Iris pigment epithelial cell (primary cell): ENCODE measurements at places on chromosomes 7 and 10.
A peak's percentile ranks its signal among the peaks of the same experiment; 100 is the strongest.

GRCh38 chr10:3874990-3875841, 90.2 kb upstream of the KLF6 start:
- no peak for DNase-seq

DNA sequence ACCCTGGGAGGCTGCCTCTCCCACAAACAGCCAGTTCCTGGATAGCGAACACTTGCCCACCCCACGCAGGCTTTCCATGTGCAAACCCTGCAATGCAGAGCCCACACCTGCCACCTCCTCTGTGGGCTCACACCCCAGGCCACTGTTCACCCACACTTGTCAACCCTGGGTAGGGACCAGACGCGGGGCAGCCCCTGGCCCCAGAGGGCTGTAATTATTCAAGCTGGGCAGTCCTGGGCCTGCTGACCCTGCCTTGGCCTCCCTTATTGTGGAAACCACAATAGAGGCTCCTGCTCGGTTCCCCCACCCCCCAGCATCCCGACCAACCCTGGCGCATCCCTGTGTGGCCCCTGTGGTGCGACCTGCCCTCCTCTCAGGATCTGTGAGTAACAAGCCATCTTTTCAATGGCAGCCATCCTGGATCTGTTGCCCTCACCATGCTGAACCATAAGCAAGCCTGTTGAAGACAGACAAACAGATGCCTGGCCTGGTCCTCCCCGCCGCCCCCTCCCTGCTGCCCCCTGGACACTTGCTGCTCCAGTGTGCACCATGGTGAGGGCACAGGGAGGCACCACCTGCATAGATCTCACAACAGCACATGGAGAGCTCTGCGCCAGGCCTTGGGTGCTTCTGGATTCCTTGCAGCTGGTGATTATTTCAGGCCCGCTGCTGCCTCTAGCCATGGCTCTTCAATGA, 15.8 kb upstream of the UBE3C start:
- no peak for DNase-seq

- no peak for DNase-seq
Observed at GRCh38 chr10:104092749-104093148, 7.1 kb upstream of the COL17A1 start.

- no peak for DNase-seq
Observed at GRCh38 chr7:2478800-2479199, 2.6 kb upstream of the GRIFIN start.

GRCh38 chr10:50620899-50621298, 2.9 kb downstream of the SGMS1 start:
- DNase-seq: no peak

- DNase-seq: peak; percentile 57
Observed at GRCh38 chr10:69994262-69994661, 58.4 kb upstream of the MACROH2A2 start.

DNA sequence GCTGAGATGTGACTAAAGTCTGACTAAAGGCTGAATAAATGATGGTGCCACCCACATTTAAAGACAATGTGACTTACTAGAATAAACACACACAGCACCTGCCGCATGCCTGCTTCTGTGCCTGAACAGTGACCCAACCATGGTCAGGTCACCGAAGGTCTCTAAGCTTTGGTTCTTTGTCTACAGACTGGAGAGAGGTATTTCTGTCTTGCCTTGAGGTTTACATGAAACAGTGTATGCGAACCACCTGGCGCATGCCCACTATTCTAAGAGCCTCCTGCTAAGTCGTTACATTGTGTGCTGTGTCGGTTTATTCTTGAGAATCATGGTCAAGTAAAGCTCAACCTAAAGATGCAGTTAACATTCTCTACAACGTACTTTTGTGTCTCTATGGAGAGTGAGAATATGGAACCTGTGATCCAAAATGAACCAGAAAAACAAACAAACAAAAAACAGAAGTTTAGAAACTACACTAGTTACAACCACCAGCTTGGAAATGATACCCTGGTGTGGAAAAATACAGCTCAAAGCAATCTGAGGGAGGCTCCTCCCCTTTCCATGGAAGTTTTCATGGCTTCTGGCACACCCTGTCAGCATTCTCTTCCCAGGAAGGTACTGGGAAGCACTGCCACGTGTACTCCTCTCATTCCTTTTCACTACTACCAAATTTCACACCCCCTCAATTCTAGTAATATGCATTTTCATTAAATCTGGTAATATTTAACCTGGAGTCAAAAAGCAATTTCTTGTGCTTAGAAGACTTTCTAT, 40.0 kb downstream of the VOPP1 start:
- no peak for DNase-seq

- no peak for DNase-seq
Observed at GRCh38 chr10:122530177-122530576, 30.4 kb upstream of the DMBT1 start.

DNA sequence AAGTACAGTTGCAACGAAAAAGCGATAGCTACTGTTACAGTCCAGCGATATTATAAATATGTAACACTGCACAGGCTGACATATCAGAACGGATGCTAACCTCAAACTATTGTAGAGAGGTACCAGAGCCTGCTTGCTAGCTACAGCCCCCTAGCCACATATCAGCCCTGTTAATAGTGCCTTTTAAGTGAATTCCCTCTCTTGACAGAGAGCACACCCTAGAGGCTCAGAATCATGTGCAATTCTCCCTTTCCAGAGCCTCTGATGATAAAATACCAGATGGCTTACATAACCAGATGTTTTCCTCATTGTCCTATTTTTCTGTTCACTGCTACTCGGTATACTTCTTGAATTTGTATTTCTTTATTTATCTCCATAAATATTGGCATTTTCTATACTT, 960.7 kb upstream of the CELF2 start:
- DNase-seq: peak; percentile 47

DNA sequence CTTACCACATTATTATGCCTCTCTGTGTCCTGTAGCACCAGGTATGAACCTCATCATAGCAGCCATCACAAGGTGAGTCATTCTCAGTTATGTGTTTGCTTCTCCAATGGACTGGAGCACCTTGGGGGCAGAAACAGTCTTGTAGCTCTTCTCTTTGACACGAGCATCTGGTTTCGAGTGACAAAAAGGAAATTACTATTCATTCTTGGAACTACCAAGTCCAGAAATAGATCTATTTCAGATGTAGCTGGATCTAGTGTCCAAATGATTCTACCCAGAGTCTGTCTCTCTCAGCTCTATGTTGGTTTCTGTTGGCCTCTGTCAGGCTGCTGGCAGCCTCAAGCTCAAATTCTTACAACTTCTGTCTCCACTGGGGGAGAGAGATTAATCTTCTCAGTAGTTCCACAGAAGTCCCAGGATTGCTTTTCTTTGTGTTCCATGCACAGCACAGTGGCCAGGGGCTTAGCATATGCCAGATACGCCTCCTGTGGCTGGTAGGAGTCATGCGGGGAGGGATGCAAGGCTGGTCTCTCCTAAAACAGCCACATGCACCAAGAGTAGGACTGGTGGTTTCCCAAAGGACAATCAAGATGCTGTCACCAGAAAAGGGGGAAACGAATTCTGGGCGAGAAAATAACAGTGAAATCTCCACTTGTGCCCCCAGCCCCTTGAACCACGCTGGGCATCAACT, 37.2 kb upstream of the PAPSS2 start:
- DNase-seq: no peak
